Cardiac atrium fibroblast (primary cell): ENCODE measurements at places on chromosomes 5 and 9. TPM values are rescaled to one million over a fixed set of nuclear protein-coding genes. Genes with fewer than 3 reads are reported as not detected.

IL5 gene
- total RNA-seq = not detected in 2 replicates

FBXL7 gene
- total RNA-seq = 8.3 and 8.8 TPM in 2 replicates

NR2F1 gene
- total RNA-seq = 85.9 and 157 TPM in 2 replicates

PPP2R2B gene
- total RNA-seq = under 0.01 TPM in 1 of 2 replicates, not detected in the other

CAMK2A gene
- total RNA-seq = not detected in 2 replicates

WDR38 gene
- not detected in 2 replicates for total RNA-seq

CNTLN gene
- 3.7 and 4.2 TPM in 2 replicates for total RNA-seq

HTR1A gene
- not detected in 2 replicates for total RNA-seq

NUTM2F gene
- not detected in 2 replicates for total RNA-seq

SETX gene
- total RNA-seq = 33.4 TPM in 2 replicates

MSANTD3 gene
- 35.9 and 47.0 TPM in 2 replicates for total RNA-seq

INSL4 gene
- total RNA-seq = not detected in 2 replicates

LSM11 gene
- total RNA-seq = 3.6 and 3.7 TPM in 2 replicates

PLPPR1 gene
- not detected in 2 replicates for total RNA-seq

IL9 gene
- total RNA-seq = not detected in 2 replicates

FREM1 gene
- total RNA-seq = under 0.01 and 0.16 TPM in 2 replicates

PELO gene
- 20.2 and 22.0 TPM in 2 replicates for total RNA-seq

GALNT12 gene
- total RNA-seq = 0.54 and 0.65 TPM in 2 replicates

KIF12 gene
- total RNA-seq = not detected in 2 replicates

RFX3 gene
- total RNA-seq = 0.65 and 2.5 TPM in 2 replicates

RBM27 gene
- 6.5 and 10.9 TPM in 2 replicates for total RNA-seq

CREBRF gene
- total RNA-seq = 7.2 and 8.9 TPM in 2 replicates

PAX5 gene
- total RNA-seq = not detected in 2 replicates

SPEF2 gene
- 0.81 and 1.1 TPM in 2 replicates for total RNA-seq

GRIN1 gene
- not detected in 2 replicates for total RNA-seq

C5orf34 gene
- 1.1 and 4.2 TPM in 2 replicates for total RNA-seq

LMX1B gene
- not detected in 2 replicates for total RNA-seq

TMC1 gene
- total RNA-seq = not detected in 2 replicates

LRRC14B gene
- not detected in 2 replicates for total RNA-seq

GARNL3 gene
- 0.81 and 3.2 TPM in 2 replicates for total RNA-seq

GNA14 gene
- 8.3 and 9.6 TPM in 2 replicates for total RNA-seq

PAEP gene
- total RNA-seq = not detected in 2 replicates

DRD1 gene
- total RNA-seq = not detected in 2 replicates

PCDHA13 gene
- total RNA-seq = not detected in 2 replicates

NAIP gene
- total RNA-seq = 0.81 and 1.1 TPM in 2 replicates

PSD2 gene
- total RNA-seq = not detected in 2 replicates

GRM6 gene
- total RNA-seq = not detected in 2 replicates

CTXN3 gene
- not detected in 2 replicates for total RNA-seq

PRRT1B gene
- not detected in 2 replicates for total RNA-seq

STPG3 gene
- total RNA-seq = not detected in 2 replicates

ZSWIM6 gene
- total RNA-seq = 5.2 and 5.7 TPM in 2 replicates

FAM169A gene
- not detected in 2 replicates for total RNA-seq
